Chondrocyte (in vitro differentiated cells): ENCODE measurements at places on chromosomes 2 and 18. TPM values are rescaled to one million over a fixed set of nuclear protein-coding genes. Genes with fewer than 3 reads are reported as not detected.

GRCh38 chr2:216410550-216410949 is 1.7 kb upstream of the SMARCAL1 start:
- H3K4me3 ChIP-seq, result no peak overlapping the region
- no peak for DNase-seq
- H3K36me3 ChIP-seq, result peaks cover 1% of the 10 kb centered on the region
- peaks cover 14% of the 10 kb centered on the region for H3K4me1 ChIP-seq
- H3K27me3 ChIP-seq, result no peaks in the 10 kb centered on the region

The C2orf78 gene
- not detected in 3 replicates for total RNA-seq

- no peak for DNase-seq
- no peaks in the 10 kb centered on the region for H3K27me3 ChIP-seq
- H3K4me3 ChIP-seq, result peak overlapping the region; percentile 43
- H3K36me3 ChIP-seq, result peaks cover 1% of the 10 kb centered on the region
- H3K27ac ChIP-seq, result peak overlapping the region; percentile 98
Observed at GRCh38 chr2:121721926-121722325, 14.7 kb downstream of the NIFK start.

- H3K27me3 ChIP-seq, result no peaks in the 10 kb centered on the region
- no peak for DNase-seq
- peaks cover 23% of the 10 kb centered on the region for H3K36me3 ChIP-seq
- no peak overlapping the region for H3K4me3 ChIP-seq
Observed at GRCh38 chr2:159933727-159934049, 128.7 kb downstream of the PLA2R1 start.

The ZNF516 gene
- total RNA-seq, result 26.1 to 31.8 TPM (median 27.7 TPM) in 3 replicates

The PAX3 gene
- total RNA-seq, result 1.4 to 4.7 TPM (median 4.1 TPM) in 3 replicates

GRCh38 chr2:39069890-39070465 is 50.9 kb downstream of the SOS1 start:
- peaks cover 6% of the 10 kb centered on the region for H3K36me3 ChIP-seq
- H3K27me3 ChIP-seq, result no peaks in the 10 kb centered on the region
- no peak for DNase-seq
- H3K4me1 ChIP-seq, result peaks cover 29% of the 10 kb centered on the region
- no peak overlapping the region for H3K27ac ChIP-seq
- H3K4me3 ChIP-seq, result no peak overlapping the region

DNA sequence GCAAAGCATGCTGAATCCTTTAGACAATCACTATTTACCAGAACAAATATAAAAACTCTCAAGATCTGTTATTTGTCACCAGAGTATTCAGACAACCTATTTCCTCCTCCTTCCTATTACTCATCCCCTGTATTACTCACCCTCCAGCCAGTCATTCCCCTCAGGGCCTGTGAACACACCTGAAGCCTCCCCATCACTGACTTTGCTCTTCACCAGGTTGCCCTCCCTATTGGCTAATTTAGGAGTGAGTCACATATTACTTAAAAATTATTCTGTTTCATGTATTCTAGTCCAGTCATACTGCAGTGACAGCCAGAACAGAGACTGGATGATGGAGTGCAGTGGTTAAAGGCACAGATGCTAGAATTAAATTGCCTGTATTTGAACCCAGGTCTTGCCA is 3.7 kb upstream of the ATG16L1 start:
- H3K4me3 ChIP-seq, result no peak overlapping the region
- no peaks in the 10 kb centered on the region for H3K27me3 ChIP-seq
- DNase-seq, result no peak
- H3K4me1 ChIP-seq, result peaks cover 4% of the 10 kb centered on the region
- no peaks in the 10 kb centered on the region for H3K36me3 ChIP-seq

DNA sequence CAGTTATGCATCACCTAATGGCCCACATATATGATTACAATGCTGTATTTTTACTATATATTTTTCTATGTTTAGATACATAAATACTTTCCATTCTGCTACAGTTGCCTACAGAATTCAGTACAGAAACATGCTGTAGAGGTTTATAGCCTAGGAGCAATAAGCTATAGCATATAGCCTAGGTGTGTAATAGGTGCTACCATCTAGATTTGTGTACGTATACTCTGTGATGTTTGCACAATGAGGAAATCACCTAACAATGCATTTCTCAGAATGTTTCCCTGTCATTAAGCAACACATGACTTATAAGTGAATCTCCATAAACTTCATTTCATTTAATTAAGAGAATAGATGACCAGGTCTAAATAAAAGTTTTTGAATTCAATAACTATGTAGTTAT is 43.5 kb downstream of the SLC38A11 start:
- no peak overlapping the region for H3K27ac ChIP-seq
- no peak for DNase-seq
- H3K27me3 ChIP-seq, result no peaks in the 10 kb centered on the region
- H3K4me1 ChIP-seq, result peaks cover 38% of the 10 kb centered on the region

The CCDC85A gene
- 0.51 to 5.0 TPM (median 0.70 TPM) in 3 replicates for total RNA-seq

GRCh38 chr2:37472959-37473358 is 128.5 kb downstream of the QPCT start:
- H3K36me3 ChIP-seq, result no peaks in the 10 kb centered on the region
- H3K4me3 ChIP-seq, result no peak overlapping the region
- peaks cover 55% of the 10 kb centered on the region for H3K4me1 ChIP-seq

The FAM228A gene
- total RNA-seq, result 0.22 to 0.58 TPM (median 0.31 TPM) in 3 replicates

DNA sequence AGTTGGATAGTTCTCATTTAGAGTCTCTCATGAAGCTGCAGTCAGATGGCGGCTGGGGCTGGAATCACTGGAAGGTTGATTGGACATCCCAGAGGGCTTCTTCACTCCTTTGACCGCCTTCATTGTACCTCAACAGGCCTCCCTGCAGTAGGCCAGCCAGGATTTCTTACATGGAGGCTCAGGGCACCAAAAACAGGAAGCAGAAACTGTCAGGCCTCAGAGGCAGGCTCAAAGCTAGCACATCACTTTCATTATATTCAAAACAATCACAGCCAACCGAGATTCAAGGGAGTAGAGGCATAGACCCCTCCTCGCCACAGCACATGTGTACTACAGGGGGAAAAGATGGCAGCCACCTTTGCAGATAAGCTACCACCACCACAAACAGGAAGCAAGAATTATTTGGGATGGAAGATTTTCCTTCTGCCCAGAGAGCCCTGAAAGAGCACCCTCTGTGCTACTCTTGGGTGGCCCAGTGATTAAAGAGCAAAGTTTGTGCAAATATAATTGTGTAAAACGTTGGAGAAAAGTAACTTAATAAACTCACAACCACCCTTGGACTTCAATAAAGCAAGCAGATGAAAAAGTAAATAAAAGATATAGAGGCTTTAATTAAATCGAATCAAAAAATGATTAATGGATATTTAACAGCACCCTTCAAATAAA is 155.3 kb downstream of the GFPT1 start:
- H3K27ac ChIP-seq, result peak overlapping the region; percentile 8
- H3K36me3 ChIP-seq, result peaks cover 26% of the 10 kb centered on the region
- no peaks in the 10 kb centered on the region for H3K4me1 ChIP-seq

DNA sequence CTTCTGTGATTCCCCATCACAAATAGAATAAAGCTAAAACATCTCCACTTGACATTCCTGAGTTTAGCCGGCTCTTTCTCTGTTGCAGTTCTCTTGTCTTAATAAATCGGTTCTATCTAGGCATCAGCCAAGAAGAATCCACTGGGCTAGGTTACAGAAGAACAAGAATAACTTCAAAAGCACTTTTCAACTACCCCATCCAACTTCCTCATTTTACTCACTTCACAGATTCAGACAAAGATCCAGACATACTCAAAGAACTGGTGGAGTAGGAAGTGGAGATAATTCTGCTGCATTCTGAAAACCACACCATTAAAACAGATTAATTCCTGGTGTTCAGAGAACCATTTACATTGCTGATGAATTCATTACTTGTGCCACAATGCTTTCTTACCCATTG is 9.6 kb upstream of the ALPK2 start:
- no peak for DNase-seq
- H3K27me3 ChIP-seq, result no peaks in the 10 kb centered on the region
- no peaks in the 10 kb centered on the region for H3K36me3 ChIP-seq

The TTR gene
- total RNA-seq, result not detected in 3 replicates

GRCh38 chr2:165435611-165436010 is 33.9 kb upstream of the CSRNP3 start:
- H3K36me3 ChIP-seq, result no peaks in the 10 kb centered on the region
- peaks cover 9% of the 10 kb centered on the region for H3K4me1 ChIP-seq
- no peak for DNase-seq
- no peaks in the 10 kb centered on the region for H3K27me3 ChIP-seq
- H3K27ac ChIP-seq, result no peak overlapping the region

DNA sequence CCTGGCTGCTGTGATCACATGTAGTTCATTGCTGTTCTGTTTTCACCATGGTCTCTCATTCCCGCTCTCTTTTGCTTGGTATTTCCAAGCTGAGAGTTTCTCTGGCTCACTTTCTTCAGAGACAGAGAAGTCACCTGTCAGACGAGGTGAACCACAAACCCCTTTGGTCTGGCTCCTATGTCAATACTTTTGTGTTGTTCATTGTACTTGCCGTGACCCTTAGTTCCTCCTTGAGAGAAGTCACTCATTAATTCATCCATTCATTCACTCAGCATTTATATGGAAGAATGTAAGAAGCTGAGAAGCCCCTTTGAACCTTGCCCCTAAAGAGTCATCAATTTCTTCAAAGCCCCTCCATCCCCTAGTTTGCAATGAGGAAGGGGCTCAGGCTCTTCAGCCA is 15.2 kb downstream of the MCFD2 start:
- no peak overlapping the region for H3K4me3 ChIP-seq
- no peak overlapping the region for H3K27ac ChIP-seq
- DNase-seq, result no peak
- H3K27me3 ChIP-seq, result no peaks in the 10 kb centered on the region

The SH3RF3 gene
- total RNA-seq, result 58.8 to 66.2 TPM (median 59.5 TPM) in 3 replicates

DNA sequence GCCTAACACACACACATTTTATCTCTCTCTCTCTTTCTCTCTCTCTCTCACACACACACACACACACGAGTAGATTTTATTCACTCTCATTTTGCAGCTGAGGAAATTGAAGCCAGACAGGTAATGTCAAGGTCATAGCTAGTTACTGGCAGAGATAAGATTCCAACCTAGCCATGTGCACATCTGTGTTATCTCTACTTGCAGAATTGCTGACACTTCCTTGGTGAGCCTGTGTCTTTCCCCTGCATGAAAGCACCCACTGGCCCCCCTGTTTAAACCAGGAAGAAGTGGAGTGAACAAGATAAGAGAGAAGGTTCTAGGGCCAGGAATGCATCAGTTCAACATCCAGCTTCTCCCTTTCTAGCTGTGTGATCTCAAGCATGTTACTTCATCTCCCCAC is 423.7 kb downstream of the TXNL1 start:
- H3K27me3 ChIP-seq, result no peaks in the 10 kb centered on the region
- no peak for DNase-seq
- no peak overlapping the region for H3K4me3 ChIP-seq
- H3K4me1 ChIP-seq, result peaks cover 4% of the 10 kb centered on the region
- H3K27ac ChIP-seq, result no peak overlapping the region

The ANKRD30B gene
- not detected in 3 replicates for total RNA-seq

DNA sequence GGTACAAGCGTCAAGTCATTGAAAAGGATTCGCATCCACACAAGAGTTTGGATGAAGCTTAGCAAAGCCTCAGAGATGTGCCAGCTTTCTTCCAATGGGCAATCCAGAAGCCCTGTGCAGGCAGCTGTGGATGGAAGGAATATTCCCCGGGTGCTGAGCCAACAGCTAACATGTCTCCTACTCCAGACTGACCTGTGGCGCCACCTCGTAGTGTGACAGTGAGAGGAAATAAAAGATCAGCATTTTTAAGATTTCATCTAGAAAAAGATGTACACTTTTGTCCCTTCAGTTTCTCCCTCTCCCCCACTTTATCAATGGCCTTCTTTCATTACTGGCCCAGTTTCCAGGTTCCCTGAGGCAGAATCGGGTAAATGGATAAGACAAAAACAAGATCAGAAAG is 48.9 kb upstream of the SPATS2L start:
- H3K36me3 ChIP-seq, result no peaks in the 10 kb centered on the region
- H3K4me1 ChIP-seq, result peaks cover 29% of the 10 kb centered on the region
- H3K27ac ChIP-seq, result no peak overlapping the region
- H3K4me3 ChIP-seq, result no peak overlapping the region

DNA sequence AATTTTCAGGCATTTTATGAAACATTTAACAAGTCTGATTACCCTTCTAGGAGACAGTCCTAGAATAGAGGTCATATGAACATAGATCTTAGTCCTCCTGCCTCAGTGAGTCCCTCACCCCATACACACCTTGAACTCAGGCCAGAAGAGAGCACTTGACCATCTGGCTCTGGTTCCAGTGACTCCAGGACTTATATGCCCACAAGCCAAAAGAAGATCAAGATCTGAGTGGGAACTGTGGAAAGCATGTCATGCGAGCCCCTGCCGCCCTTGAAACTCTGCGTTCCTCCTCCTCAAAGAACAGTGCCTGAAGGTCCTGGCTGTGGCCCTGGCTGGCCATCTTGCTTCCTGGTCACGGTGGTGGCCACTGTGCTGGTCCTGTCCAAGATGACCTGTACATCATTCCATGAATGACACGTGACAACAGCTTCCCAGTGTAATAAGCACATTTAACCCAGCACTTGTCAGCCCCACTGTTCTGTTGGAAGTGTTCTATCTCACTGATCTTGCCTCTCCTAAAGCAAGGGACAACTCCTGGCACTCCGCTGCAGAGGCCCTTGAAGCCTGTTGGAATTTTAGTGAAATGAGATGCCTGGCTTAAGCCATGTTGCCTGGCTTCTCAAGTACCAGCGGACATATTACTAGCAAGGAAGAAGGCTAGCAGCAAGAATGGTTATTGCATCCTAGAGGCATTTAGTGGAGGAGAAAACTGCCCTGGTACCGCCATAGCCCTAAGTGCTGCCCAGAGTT is 17.6 kb downstream of the TTC32 start:
- DNase-seq, result no peak
- H3K4me1 ChIP-seq, result peaks cover 9% of the 10 kb centered on the region

DNA sequence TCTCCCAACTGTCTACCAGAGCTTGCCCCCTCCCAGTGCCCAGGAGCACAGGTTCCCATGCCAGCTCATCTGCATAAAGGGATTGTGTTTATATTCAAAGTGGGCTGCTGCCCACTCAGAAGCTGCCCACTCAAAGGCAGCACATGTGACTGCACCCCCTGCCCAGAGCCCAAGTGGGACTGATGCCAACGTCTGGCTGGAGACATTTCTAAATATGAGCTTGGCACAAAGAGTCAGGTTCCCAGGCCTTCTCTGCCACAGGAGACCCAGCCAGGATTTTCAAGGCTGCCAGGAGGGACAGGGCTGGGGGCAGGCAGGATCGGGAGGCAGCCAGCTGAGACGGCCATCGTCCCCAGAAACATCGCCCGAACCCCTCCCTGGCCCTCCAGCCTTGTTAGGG is 67.1 kb downstream of the ZBTB7C start:
- peak; percentile 40 for DNase-seq
- H3K27ac ChIP-seq, result peak overlapping the region; percentile 52
- H3K4me3 ChIP-seq, result no peak overlapping the region
- no peaks in the 10 kb centered on the region for H3K27me3 ChIP-seq
- H3K36me3 ChIP-seq, result no peaks in the 10 kb centered on the region
- peaks cover 21% of the 10 kb centered on the region for H3K4me1 ChIP-seq

- H3K27ac ChIP-seq, result no peak overlapping the region
- no peaks in the 10 kb centered on the region for H3K27me3 ChIP-seq
- peaks cover 24% of the 10 kb centered on the region for H3K4me1 ChIP-seq
- no peak overlapping the region for H3K4me3 ChIP-seq
- peaks cover 5% of the 10 kb centered on the region for H3K36me3 ChIP-seq
Observed at GRCh38 chr2:186559848-186560247, 30.0 kb upstream of the ITGAV start.
